Esophagus squamous epithelium (tissue), 5 donors: ENCODE measurements at places on chromosomes 2 and 18.

DNA sequence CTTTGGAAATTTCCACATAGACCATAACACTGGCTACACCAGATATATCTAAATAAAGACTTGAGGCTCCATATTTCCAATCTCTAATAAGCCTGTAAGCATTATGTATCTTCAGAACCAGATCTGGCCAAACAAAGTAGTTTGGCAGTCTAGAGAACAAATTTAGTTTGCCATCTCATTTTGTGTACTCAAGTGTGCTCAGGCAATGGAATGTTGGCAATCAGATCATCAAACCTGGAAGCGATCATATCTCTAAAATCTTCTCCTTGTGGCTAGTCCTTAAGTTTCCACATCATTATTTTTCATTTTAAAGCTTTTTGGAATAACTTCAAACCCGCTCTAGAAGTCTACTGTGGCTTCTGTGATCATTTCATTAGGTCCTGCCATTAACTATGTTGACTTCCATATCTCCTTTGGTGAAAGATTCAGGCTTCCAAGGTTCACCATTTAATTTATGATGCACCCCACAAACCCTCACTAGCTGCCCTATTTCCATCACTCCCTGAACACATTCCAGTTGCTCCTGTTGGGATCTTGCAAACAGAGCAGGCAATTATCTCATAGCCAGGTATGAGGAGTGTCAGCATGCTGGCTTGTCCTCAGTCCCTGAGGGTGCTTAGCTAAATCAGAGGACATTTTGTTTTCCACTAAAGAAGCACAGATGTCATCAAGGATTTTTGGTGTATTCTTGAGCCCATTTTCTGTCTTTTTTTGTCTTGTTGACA lies 46.2 kb downstream of the WDR75 start:
- no peak for DNase-seq

DNA sequence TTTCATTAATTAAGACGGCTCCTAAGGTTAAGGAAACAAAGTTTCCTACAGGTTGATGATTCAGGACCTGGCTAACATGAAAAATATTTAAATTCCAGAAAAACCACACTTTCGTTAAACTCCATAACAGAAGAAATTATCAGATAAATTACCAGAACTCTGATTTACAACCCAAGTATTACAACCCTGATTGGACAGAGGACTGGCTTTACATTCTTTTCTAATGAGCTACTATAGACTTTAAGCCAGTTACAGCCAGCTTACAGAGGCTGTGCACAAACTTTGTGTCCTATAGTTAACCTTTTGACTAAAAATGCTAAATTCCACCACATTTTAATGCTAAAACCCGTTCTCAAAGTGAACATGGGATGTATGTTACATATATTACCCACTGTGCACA lies 458.6 kb downstream of the KCNJ3 start:
- no peak for DNase-seq

GRCh38 chr2:79887747-79888374 lies 375.0 kb downstream of the CTNNA2 start:
- DNase-seq, result no peak

DNA sequence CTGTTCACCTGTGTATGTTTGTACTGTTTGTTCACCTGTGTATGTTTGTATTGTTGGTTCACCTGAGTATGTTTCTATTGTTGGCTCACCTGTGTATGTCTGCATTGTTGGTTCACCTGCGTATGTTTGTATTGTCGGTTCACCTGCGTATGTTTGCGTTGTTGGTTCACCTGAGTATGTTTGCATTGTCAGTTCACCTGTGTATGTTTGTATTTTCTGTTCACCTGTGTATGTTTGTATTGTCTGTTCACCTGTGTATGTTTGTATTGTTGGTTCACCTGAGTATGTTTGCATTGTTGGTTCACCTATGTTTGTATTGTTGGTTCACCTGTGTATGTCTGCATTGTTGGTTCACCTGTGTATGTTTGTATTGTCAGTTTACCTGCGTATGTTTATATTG lies 14.6 kb downstream of the ADI1 start:
- DNase-seq, result no peak

DNA sequence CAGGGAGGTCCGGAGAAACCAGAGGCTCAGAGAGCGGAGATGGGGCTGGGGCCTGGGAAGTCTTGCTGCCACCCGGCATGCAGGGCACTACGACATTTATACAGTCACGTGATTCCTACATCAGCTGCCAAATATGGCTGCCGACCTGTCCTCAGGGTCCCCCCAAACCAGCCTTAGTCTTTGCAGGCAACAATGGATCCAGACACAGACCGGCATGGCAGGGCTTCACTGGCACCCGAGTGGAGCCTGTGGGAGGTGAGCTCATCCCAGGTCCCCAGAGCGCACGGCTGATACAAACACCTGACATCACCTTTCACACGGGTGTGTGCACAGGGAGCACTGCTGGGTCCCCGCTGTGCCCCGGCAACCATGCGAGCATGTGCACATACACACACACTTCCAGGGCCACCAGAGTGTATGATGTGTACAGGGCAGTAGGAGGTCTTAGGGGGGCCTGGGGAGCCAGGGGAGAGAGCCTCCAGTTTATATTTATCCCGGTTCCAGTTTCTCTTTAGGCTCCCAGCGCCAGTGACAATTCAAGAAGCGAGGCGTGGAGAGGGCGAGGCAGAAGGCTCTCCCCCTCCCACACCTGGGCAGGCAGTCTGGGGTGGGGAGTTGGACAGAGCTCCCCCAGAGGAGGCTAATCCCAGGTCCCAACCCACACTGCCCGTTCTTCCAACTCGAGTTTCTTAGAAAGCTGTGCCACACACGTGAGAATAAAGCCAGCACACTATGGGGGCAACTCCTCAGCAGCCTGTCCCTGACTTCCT lies 2.7 kb downstream of the SEMA4C start:
- no peak for DNase-seq

DNA sequence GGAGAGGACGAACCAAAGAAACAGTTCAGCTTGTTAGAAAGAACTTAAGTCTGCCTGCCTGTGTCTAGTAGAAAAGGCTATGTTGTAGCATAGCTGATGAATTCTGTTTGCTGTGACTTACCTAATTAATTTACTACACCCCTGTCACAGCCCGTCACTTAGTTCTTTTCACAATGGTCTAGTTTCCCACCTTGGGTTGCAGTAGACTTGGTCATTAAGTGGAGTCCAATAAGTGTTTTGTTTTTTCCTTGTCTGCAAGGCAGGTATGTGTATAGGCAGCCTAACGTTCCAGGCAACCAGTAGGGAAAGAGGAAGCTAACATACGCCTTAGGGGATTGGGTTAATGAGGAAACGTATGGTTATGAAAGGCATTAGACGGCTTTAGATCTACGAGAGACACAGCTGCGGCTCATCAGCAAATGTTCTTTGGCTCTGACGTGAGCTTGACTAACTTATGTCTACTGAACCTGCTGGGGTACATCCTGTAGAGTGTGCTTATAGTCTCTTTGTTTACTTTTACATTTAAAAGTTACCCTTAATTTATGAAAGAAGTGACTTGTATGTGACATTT lies 180.1 kb downstream of the PRPF40A start:
- DNase-seq, result no peak

GRCh38 chr2:55771612-55772011 lies 78.0 kb upstream of the PNPT1 start:
- no peak for DNase-seq

DNA sequence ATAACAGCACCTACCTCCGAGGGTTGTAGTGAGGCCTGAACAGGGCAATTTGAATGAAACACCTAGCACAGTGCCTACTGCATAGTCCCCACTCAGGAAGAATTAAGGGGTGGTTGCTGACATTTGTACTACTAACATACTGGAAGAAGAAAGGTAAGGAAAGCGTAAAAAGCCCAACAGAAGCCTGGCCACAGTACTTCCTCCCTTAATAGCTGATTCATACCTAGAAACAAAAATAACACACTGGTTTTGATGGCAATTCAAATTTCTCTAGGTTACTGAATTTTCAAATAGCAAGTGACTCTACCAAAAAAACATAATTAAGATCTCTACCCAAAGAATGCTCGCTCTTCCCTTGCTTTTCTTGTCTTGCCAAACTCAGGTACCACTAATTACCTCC lies 16.2 kb downstream of the SUCLG1 start:
- no peak for DNase-seq

DNA sequence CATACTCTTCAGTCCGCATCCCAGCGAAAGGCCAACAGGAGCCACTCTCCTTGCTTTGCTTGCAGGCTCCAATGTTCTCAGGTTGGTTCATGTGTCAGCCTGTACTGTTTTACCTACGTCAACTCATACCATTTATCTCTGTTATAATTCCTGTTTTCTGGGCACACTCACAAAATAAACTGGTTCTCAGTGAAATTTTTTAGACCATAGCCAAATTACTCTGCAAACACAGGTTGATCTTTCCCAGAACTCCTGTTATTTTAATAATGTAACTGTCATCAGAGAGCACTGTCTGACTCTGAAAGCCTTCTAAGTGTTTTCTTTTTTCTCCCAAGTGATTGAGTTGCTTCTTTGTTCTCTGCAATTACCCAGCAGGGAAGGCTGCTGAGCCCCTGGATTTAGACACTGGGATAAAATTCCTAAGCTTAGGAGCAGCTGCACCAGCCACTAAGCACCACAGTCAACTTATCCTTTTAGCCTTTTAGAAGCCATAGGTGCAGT lies 111.6 kb upstream of the PIEZO2 start:
- DNase-seq, result no peak

DNA sequence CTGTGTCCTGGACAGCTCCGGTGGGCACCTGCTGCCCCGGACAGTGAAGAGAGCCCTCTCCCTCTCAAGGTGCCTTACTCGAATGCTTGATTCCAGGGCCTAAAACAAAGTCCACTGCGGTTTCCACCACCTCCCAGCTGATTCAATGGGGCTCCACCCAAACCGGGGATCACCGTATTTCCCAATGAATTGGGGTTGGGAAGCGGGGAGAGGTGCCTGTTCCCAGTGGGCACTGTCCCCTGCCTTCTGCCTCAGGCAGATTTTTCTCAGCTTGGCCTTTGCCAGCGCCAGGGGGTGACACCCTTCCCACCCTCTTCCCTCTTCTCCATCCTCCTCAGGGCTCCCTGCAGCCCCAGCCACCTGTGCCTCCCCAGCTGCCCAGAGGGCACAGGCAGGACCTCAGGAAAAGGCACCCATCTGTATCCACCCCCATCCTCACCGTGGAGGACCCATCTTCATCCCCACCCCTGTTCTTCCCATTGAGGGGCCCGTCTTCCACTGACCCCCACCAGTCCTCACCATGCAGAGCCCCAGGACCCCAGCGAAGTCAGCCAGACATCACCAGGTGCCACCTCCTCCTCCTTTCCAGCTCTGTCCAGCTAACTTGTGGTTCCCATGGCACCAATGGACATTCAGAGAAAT lies 66.7 kb upstream of the HPCAL1 start:
- DNase-seq, result no peak

DNA sequence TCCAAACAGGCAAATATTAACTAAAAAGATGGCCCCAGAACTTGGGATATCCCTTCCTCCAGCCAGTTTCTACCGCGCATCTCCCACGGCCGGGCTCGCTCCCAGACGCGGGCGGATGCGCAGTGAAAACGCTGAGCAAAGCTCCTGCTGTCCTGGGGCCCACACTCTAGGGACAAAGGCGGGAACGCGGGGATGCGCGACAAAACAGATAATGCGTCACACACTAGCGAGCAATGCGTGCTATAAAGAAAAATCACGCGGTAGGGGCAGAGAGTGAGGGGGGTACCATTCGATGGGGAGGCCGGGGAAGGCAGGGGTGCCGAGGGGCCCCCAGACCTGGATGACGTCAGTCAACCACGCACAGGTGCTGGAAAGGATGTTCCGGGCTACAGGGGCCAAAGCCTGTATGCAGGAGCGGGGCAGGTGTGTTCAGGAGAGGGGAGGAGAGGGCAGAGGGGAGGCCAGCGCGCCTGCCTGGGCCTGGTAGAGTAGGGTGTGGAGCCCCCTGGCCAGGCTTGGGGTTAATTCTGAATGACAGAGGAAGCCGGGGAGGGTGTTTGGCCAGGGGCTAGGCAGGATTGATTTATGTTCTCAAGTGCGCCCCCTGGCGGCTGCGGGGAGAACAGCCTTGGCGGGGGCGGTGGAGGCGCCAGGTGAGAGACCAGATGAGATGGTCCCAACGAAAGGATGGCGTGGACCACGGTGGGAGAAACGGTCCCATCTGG lies 14.9 kb upstream of the ITM2C start:
- DNase-seq, result no peak

- no peak for DNase-seq
These were observed 346.1 kb downstream of the DCDC2C start for GRCh38 chr2:4049463-4049862.

DNA sequence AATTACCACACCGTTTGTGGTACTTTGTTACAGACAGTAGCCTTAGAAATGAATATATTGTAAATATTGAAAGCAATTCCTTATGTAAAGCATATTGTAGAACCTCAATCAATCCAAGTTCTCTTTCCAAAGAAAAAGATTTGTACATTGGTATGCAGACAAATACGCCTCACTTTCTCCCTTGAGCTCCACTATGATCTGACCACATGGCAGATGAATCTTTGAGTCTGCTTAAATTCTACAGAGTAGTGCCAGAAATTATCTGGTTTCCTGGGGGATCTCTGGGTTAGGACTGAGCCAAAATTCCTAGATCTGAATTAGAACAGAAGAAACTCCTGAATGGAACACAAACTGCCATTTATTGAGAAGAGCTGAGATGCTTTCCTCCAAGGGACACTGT lies 99.0 kb downstream of the CPO start:
- no peak for DNase-seq

DNA sequence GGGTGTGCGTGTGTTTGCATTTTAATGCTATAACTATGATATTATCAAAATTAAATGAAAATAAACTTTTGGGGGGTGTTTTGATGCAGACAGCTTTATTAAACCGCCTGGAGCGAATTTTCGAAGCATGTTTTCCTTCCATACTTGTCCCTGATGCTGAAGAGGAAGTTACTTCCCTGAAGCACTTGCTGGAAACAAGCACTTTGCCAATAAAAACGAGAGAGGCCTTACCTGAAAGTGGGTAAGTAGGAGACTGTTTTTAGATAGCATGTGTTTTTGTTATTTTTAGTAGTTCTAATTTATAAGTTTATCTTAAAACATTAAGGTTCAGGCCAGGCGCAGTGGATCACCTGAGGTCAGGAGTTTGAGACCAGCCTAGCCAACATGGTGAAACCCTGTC lies 43.3 kb downstream of the AFTPH start:
- no peak for DNase-seq
